Endothelial cell (in vitro differentiated cells): ENCODE measurements at places on chromosomes 2 and 18. TPM values are rescaled to one million over a fixed set of nuclear protein-coding genes. Genes with fewer than 3 reads are reported as not detected.
A peak's percentile ranks its signal among the peaks of the same experiment; 100 is the strongest.

DNA sequence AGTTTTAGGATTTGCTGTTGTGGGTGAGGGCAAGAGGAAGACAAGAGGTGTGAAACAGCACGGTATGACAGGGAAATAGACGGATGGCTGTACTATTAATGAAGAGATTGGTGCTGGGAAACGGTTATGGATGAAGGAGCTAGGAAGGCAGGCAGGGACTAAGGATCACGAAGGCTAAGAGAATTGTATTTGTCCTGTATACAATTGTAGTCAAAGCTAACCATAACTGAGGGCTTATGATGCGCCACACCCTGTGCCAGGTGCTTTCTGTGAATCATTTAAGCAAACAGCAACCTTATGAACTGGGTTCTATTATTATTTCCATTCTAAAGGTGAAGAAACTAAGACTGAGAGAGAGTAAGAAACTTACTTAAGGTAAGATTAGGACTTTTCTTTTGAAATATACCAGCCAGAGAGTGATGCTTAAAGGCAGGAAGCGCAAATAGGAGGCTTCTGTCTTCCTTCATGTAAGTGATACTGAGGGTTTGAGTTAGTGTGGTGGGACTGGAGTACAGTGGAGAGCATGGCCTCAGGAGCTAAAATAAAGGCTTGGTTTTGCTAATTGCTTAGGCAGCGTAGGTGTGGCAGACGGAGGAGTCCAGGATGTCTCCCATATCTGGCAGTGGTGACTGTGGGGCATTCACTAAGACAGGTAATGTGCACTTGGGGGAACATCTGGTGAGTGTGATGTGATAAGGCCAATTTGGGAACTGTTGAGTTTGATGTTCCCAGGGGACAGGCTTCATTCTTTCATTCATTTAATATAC lies 85.8 kb downstream of the PLEKHM3 start:
- H3K36me3 ChIP-seq: no peaks in the 10 kb centered on the region
- no peak overlapping the region for H3K27ac ChIP-seq
- H3K4me1 ChIP-seq: peaks cover 3% of the 10 kb centered on the region
- H3K4me3 ChIP-seq: no peak overlapping the region
- H3K27me3 ChIP-seq: no peaks in the 10 kb centered on the region

GRCh38 chr2:20176760-20177159 lies 48.2 kb downstream of the SDC1 start:
- H3K4me3 ChIP-seq: no peak overlapping the region
- H3K27me3 ChIP-seq: peaks cover 4% of the 10 kb centered on the region

GRCh38 chr18:45657357-45658335 lies 42.4 kb downstream of the SLC14A2 start:
- H3K27ac ChIP-seq: no peak overlapping the region
- DNase-seq: no peak
- H3K4me3 ChIP-seq: no peak overlapping the region
- H3K27me3 ChIP-seq: peaks cover 1% of the 10 kb centered on the region
- H3K4me1 ChIP-seq: no peaks in the 10 kb centered on the region

DNA sequence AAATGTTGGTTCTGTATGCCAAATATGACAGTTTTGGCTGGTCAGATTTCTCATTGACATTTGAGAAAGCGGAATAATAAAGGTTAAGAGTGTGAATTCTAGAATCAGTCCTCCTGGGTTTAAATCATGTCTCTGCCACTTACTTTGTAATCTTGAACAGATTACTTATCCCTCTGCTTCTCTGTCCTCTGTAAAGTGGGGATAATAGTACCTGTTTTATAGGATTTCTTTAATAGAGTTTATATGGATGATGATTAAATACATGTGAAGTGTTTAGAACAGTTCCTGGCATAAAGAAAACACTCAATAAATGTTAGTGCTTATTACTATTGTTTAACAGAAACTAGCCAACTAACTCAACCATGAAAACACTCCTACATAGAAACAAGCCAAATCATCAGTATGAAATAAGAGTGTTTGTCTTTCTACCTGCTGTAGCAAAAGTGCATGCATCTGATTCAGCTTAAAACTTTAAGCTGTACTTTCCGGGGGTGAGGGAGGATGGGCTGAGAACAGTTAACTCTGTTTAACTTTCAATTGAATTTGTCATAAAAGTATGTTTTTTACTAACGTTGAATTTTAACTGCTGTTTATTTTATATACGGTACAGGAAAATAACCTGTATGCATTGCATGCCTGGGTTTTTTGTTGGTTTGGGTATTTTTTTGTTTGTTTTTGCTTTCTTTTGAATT lies 6.8 kb downstream of the HTR2B start:
- no peak overlapping the region for H3K4me3 ChIP-seq
- no peaks in the 10 kb centered on the region for H3K27me3 ChIP-seq
- peaks cover 16% of the 10 kb centered on the region for H3K4me1 ChIP-seq
- no peak overlapping the region for H3K27ac ChIP-seq
- no peak for DNase-seq
- H3K36me3 ChIP-seq: no peaks in the 10 kb centered on the region

DNA sequence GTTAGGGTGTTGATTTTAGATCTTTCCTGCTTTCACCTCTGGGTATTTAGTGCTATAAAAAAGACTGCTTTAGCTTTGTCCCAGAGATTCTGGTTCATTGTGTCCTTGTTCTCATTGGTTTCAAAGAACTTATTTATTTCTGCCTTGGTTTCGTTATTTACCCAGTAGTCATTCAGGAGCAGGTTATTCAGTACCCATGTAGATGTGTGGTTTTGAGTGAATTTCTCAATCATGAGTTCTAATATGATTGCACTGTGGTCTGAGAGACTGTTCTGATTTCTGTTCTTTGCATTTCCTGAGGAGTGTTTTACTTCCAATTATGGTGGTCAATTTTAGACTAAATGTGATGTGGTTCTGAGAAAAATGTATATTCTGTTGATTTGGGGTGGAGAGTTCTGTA lies 167.1 kb upstream of the KYNU start:
- no peaks in the 10 kb centered on the region for H3K36me3 ChIP-seq
- no peak for DNase-seq
- H3K4me1 ChIP-seq: no peaks in the 10 kb centered on the region
- H3K4me3 ChIP-seq: no peak overlapping the region
- no peak overlapping the region for H3K27ac ChIP-seq

- peaks cover 2% of the 10 kb centered on the region for H3K27me3 ChIP-seq
- H3K4me1 ChIP-seq: peaks cover 20% of the 10 kb centered on the region
- no peak overlapping the region for H3K27ac ChIP-seq
- H3K4me3 ChIP-seq: no peak overlapping the region
- no peak for DNase-seq
Observed at GRCh38 chr18:36826556-36826955, 2.2 kb downstream of the TPGS2 start.

FLACC1 gene
- total RNA-seq: 1.1 TPM

DNA sequence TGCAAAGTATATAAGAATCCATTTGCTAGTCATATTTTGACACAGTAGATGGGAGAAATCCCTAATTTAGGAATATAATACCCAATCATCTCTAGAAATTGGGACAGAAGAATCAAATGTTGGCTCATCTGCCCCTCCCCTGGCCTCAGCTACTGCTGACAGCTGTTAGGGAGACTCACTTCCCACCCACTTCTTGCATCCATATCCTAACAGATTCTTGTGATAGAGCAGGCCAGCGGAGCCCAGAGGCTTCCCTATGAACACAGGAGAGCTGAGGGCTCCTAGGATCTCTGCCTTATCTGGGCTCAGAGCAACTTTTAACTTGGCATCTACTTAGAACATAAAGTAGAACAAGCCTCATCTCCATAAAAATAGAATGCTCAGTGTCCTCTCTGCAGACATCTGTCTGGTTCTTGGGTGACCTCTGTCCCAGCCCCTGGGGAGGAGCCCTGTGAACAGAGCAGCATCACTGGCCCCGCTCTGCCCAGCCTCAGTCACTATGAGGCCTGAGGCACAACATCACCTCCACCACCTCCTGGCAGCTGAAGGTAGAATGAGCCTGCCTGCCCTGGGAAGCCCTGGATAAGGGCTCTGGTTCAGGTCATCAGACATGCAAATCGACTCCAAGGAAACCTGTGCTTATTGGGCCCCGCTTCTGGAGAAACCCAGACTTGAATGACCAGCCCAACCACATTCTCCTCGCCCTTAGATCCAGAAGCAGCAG lies 229.7 kb downstream of the ANKRD36B start:
- H3K27me3 ChIP-seq: no peaks in the 10 kb centered on the region
- H3K4me3 ChIP-seq: no peak overlapping the region
- DNase-seq: no peak
- no peak overlapping the region for H3K27ac ChIP-seq

DNA sequence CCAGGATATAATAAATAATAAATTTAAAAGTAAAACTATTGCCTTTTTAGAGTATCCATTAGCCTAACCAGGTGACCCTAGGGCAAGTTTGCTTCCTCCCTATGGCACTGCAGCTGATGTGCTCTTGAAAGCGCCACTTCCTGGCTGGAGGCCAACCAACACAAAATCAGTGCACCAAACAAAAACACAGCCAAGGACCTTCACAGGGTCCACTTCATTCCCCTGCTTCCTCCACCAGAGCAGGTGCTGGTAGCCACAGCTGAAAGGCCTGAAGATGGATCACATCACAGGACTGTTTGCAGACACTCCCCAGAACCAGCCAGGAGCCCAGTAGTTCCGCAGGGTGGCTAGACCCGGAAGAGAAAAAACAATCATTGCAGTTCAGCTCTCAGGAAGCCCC lies 108.8 kb downstream of the TWIST2 start:
- H3K36me3 ChIP-seq: no peaks in the 10 kb centered on the region
- no peak overlapping the region for H3K27ac ChIP-seq
- H3K27me3 ChIP-seq: no peaks in the 10 kb centered on the region
- H3K4me1 ChIP-seq: no peaks in the 10 kb centered on the region
- DNase-seq: no peak

LOXL3 gene
- total RNA-seq: 10.0 TPM

DNA sequence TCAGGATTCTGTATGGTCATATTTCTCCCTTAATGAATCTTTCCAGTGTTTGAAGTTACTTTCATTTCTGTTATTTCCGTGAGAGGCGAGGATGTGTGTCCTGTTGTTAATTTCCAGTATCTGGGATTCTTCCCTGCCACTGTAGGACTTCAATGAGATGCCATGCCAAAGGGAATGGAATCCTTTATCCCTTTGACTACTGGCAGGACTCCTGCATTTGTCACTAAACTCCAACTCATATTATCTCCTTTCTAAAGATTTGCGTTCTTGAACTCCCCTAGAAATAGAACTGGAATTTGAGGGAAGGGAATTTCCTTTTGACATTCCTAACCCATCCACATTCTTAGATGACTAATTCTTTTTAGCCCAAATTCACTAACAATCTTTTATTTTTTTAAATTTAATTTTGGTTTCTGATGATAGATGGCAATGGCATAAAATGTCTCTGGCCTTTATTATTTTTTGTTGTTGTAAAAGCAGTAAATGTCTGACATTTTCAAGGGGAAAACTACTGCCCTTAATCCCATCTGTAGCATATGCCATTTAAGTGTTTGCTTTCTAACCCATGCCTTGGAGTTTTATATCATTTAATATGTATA lies 87.8 kb upstream of the EML6 start:
- H3K27ac ChIP-seq: peak overlapping the region; percentile 90
- DNase-seq: no peak
- peaks cover 79% of the 10 kb centered on the region for H3K36me3 ChIP-seq
- peaks cover 68% of the 10 kb centered on the region for H3K4me1 ChIP-seq
- H3K4me3 ChIP-seq: peak overlapping the region; percentile 81
- H3K27me3 ChIP-seq: peaks cover 41% of the 10 kb centered on the region

BCL11A gene
- total RNA-seq: 9.6 TPM

GRCh38 chr2:86158286-86158685 lies 37.0 kb downstream of the IMMT start:
- H3K36me3 ChIP-seq: peaks cover 19% of the 10 kb centered on the region
- no peak for DNase-seq
- H3K27ac ChIP-seq: no peak overlapping the region
- no peaks in the 10 kb centered on the region for H3K27me3 ChIP-seq
- H3K4me3 ChIP-seq: no peak overlapping the region

DNA sequence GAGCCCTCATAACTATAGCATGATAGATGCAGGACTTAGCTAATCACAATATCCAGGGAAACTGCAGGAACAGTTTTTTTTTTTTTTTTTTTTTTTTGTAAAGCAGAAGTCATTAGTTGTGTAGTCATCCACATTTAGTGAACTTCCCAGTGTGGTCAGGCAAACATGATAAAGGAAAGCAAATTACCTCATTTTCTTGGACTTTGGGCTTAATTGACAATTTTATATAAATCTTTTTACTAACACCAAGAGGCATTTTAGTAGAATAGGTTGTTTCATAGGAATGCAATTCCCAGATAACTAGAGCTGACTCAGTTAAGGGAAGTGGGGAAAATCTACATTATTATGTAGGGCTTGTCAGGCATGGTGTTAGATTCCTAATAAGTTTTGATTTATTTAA lies 142.7 kb upstream of the GCFC2 start:
- no peak for DNase-seq
- H3K4me1 ChIP-seq: no peaks in the 10 kb centered on the region
- H3K4me3 ChIP-seq: no peak overlapping the region
- no peaks in the 10 kb centered on the region for H3K27me3 ChIP-seq

FARSB gene
- 11.9 TPM for total RNA-seq

GRCh38 chr2:101112772-101113157 lies 38.4 kb downstream of the TBC1D8 start:
- H3K4me3 ChIP-seq: no peak overlapping the region
- H3K4me1 ChIP-seq: peaks cover 51% of the 10 kb centered on the region
- H3K36me3 ChIP-seq: no peaks in the 10 kb centered on the region

- H3K36me3 ChIP-seq: peaks cover 8% of the 10 kb centered on the region
- no peak overlapping the region for H3K27ac ChIP-seq
- H3K27me3 ChIP-seq: no peaks in the 10 kb centered on the region
- no peak overlapping the region for H3K4me3 ChIP-seq
Observed at GRCh38 chr18:75293591-75293990, 83.0 kb downstream of the TSHZ1 start.

DNA sequence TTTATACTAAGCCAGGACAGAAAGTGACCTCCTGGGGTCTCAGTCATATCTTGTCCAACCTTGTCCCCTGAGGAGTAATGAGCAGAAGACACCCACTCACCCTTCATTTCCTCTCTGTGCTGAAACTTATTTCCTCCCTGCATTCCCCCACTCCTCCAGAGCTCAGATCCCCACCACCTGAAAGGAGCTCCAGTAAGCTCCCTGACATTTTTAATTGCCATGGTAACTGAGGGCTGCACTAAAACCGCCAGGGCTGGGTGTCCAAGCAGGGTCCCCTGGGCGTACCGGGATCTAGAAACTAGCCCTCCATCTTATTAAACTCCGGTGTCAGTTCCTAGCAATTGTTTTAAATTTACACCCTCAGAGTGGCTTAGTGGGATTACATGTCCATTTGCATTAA lies 393.3 kb upstream of the HNRNPA3 start:
- H3K4me3 ChIP-seq: no peak overlapping the region
- peaks cover 3% of the 10 kb centered on the region for H3K27me3 ChIP-seq
- peaks cover 11% of the 10 kb centered on the region for H3K4me1 ChIP-seq
- H3K27ac ChIP-seq: no peak overlapping the region
- H3K36me3 ChIP-seq: no peaks in the 10 kb centered on the region
- no peak for DNase-seq

TGFA gene
- total RNA-seq: 4.7 TPM

DNA sequence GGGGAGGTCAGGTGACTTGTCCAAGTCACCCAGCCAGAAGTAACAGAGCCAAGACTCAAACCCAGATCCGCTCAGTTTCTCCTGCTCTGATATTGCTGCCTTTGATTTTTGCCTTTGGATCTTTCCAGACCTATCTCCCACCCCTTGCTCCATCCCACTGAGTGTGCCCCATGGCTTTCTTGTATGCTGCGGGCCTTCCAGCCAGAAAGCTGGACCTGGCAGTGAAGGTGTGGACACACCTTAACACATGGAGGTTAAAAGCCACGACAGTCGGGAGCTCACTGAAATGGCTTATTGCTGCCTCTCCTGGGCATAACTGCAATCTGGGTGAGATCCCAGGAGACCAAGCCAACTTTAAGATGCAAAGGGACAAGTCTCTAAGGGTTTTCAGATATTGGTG lies 86.7 kb downstream of the LONRF2 start:
- peaks cover 1% of the 10 kb centered on the region for H3K27me3 ChIP-seq
- no peaks in the 10 kb centered on the region for H3K4me1 ChIP-seq
- H3K4me3 ChIP-seq: no peak overlapping the region

KLF7 gene
- total RNA-seq: 120 TPM
